ENCODE measurements at places on chromosomes 1 and 21. TPM values are rescaled to one million over a fixed set of nuclear protein-coding genes. Genes with fewer than 3 reads are reported as not detected.

The ADAMTS5 gene
- total RNA-seq, result not detected

The ZNF593OS gene
- total RNA-seq, result not detected

The OLIG2 gene
- not detected for total RNA-seq

The OR2T29 gene
- not detected for total RNA-seq

The TSPEAR gene
- total RNA-seq, result not detected

The MPZL1 gene
- 1.5 TPM for total RNA-seq

The USP1 gene
- 26.2 TPM for total RNA-seq

The NPL gene
- total RNA-seq, result 0.63 TPM

Data from CD4-positive, alpha-beta T cell (primary cell).